ENCODE measurements at places on chromosomes 7 and 10. TPM values are rescaled to one million over a fixed set of nuclear protein-coding genes. Genes with fewer than 3 reads are reported as not detected.
A peak's percentile ranks its signal among the peaks of the same experiment; 100 is the strongest.

SPDYE3 gene
- total RNA-seq = not detected

CRPPA gene
- 8.0 TPM for total RNA-seq

SLC16A12 gene
- 0.65 TPM for total RNA-seq

PHYHIPL gene
- not detected for total RNA-seq

DNA sequence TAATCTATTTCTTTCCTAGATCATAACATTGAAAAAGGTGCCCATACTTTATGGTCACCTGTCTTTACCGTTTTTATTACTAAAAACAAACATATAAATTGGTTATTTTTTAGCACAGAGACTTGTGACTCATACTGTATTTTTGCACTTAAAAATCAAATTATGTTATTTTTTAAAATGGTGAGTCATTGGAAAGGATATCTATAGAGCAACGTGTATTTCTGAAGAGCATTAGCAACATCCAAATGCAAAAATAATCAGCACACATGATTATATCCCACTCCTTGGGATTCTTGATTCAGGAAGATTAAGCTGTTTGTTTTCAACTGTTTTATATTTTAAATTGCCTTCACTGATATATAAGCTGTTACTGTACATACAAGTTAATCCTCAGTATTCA is 40.7 kb upstream of the FMC1 start:
- 0 out of 2 replicates have a peak, but pooled peaks cover 7% of the 10 kb centered on the region for H3K36me3 ChIP-seq
- no peak overlapping the region for H3K27ac ChIP-seq
- H3K4me3 ChIP-seq = no peak overlapping the region

GRCh38 chr10:63206576-63206975 is 73.4 kb downstream of the NRBF2 start:
- H3K4me1 ChIP-seq = no peaks in the 10 kb centered on the region
- no peak for DNase-seq
- H3K27me3 ChIP-seq = no peaks in the 10 kb centered on the region

DNA sequence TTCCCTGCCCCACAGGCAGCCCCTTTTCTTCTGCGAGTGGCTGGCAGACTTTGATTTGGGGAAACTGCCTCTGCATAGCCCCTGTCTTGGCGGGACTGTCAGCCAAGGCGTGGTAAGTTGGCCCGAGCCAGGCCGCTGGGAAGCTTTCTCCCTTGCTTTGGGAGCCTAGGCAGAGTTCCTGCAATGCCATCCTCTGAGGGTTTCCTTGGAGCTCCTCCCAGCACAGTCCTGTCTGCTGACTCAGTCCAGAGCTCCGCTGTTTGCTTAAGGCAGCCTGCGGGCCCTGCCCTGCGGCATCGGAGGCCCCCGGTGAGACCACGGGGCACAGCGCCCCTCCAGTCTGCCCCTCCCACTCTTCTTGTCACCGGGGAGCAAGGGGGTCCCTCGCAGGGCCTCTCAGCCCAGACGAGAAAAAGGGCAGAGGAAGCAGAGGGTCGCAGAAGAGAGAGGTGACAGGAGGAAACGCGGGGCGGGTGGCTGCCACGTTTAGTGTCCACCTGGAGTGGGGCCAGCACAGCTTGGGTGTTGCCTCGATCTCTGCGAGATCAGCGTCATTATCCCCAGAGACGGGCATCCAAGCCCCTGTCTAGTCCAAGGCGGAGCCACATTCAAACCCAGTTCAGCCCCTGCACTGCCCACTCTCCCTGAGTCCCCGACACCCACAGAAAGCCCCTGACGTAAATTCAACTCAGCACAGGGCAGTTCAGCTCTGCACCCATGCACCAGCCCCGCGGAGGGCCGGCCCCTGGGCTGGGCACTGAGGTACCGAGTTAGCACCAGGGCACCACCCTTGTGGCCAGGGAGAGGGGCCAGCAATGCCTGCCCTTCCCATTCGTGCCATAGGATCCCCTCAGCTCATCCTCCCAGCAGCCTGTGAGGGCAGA is 59.0 kb upstream of the CHST15 start:
- H3K27ac ChIP-seq = peak overlapping the region; percentile 94
- peaks cover 47% of the 10 kb centered on the region for H3K4me1 ChIP-seq
- no peaks in the 10 kb centered on the region for H3K27me3 ChIP-seq
- H3K36me3 ChIP-seq = no peaks in the 10 kb centered on the region

DNA sequence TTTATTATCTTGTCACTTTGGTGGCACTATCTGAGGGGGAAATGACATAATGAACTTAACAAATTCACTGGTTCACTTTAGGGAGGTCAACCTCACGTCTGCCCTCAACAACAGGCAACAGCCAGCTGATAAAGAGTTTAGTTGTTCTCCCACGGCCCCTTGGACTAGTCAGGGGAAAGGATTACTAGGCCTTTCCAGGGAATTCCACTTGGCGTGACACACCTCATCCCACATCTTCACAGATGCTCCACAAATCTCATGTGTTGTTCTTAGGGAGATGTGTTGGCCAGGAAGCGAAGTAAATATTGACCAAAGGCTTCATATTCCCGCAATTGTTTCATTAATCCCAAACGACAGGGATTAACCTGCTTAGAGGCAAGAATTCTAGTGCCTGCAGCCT is 183.5 kb upstream of the CDCA7L start:
- H3K27me3 ChIP-seq = no peaks in the 10 kb centered on the region
- H3K36me3 ChIP-seq = no peaks in the 10 kb centered on the region
- no peaks in the 10 kb centered on the region for H3K4me1 ChIP-seq
- no peak overlapping the region for H3K4me3 ChIP-seq

DNA sequence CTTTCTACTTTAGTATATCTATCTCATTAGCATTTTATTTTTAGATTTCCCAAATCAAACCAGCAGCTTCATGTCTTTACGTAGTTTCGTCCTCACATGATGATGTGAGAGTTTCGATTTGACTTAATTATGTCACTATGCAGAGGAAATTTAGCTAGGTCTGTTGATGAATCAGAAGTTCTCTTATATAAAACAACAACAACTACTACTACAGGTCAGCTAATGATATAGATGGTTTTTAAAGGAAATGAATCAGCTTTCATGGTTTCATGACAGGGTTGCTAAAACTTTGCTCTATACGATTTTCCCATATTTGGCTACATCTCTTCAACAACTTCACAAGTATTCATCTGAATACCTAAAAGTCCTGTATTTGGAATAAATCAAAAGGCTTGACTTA is 28.6 kb downstream of the JAZF1 start:
- H3K36me3 ChIP-seq = no peaks in the 10 kb centered on the region
- peaks cover 23% of the 10 kb centered on the region for H3K4me1 ChIP-seq
- H3K27me3 ChIP-seq = no peaks in the 10 kb centered on the region
- DNase-seq = no peak

- H3K27ac ChIP-seq = no peak overlapping the region
- no peaks in the 10 kb centered on the region for H3K36me3 ChIP-seq
- 0 out of 2 replicates have a peak, but pooled peaks cover 4% of the 10 kb centered on the region for H3K4me1 ChIP-seq
- DNase-seq = no peak
- H3K27me3 ChIP-seq = no peaks in the 10 kb centered on the region
These were observed 48.4 kb downstream of the ZNF277 start for GRCh38 chr7:112254709-112255387.

DNA sequence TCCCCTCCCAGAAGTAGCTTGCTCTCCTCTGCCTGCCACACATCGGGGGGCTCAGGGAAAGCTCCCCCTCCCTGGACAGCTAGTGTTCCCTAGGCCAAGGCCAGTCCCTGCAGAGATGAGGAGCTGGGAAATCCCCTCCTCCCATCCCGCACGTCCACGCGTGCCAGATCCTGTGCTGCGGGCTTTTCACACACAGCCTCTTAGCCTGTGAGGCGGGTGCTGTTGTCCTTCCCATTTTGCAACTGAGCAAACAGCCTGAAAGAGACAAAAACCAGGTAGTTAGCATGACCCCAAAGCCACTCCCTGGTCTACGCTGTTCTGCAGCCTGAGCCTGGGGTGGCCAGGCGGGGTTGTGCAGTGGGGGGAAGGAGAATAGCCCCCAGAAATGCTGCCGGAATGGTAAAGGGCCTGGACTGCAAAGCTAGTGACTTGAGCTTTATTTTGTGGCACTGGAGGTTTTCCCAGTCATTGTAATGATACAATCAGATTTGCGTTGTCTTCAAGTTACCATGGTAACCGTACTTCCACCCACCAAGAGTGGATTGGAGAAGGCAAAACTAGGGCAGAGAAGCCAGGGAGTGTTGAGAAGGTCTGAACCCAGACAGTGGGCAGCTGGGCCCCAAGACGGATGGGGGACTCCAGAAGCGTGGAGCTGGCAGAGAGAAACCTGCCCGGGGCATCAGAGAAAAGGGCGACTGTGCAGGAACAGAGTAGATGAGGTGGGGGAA is 98.6 kb upstream of the KCTD7 start:
- no peak overlapping the region for H3K4me3 ChIP-seq
- H3K27me3 ChIP-seq = no peaks in the 10 kb centered on the region
- no peaks in the 10 kb centered on the region for H3K36me3 ChIP-seq
- DNase-seq = no peak
- H3K4me1 ChIP-seq = no peaks in the 10 kb centered on the region

DNA sequence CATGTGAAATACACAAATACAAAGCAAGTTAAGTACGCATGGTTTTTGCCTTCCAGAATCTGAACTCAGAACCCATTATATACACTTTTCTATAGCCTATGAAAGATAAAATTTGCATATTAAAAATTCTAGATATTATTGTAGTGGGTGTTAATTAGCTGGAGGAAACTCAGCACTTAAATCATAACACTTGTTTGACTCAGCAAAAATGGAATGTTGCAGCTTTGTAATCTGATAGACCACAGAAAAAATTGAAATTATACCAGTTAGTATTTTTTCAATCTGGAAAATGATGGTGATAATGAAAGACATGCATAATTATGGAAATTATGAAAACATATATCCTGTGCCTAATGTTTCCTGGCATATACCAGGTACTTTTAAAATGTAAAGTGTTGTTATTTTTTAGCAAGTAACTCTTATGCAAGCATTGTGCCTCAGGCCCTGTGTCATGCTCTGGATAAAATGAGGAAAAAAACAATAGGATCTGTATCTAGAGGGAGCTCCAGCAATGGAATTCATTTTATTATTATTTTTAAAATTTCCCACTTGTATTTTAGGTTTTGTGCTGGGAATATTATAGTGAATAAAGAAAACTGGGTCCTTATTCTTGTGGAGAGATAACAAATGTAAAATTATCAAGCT is 490.4 kb upstream of the SEMA3A start:
- H3K4me3 ChIP-seq = no peak overlapping the region
- 0 out of 2 replicates have a peak, but pooled peaks cover 17% of the 10 kb centered on the region for H3K4me1 ChIP-seq
- no peak overlapping the region for H3K27ac ChIP-seq
- H3K27me3 ChIP-seq = no peaks in the 10 kb centered on the region

DNA sequence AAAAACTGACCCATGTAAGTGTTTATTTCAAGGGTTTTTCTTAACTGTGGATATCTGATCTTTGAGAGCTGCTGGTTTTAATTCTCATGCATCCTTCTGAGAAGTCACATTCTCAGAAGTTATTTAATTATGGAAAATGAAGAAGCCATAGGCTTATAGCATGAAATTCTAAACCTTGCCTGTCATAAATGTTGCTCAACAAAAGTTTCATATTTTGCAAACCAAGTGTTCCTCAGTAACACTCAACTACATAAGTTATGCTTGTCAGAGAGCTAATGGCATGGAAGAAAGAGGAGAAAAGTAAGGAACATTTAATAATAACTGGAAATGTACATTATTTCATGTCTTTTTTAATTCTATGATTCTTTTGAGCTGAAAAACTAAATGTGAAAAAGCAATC is 78.6 kb upstream of the MPP7 start:
- DNase-seq = no peak
- no peaks in the 10 kb centered on the region for H3K36me3 ChIP-seq
- no peak overlapping the region for H3K27ac ChIP-seq
- no peaks in the 10 kb centered on the region for H3K4me1 ChIP-seq

GRCh38 chr7:74028321-74028838 is 407 bp downstream of the ELN start:
- H3K4me1 ChIP-seq = peaks cover 3% of the 10 kb centered on the region
- DNase-seq = no peak
- H3K27me3 ChIP-seq = peaks cover 12% of the 10 kb centered on the region
- H3K4me3 ChIP-seq = no peak overlapping the region
- no peak overlapping the region for H3K27ac ChIP-seq

- DNase-seq = no peak
- H3K4me3 ChIP-seq = no peak overlapping the region
- no peaks in the 10 kb centered on the region for H3K4me1 ChIP-seq
- H3K27me3 ChIP-seq = peaks cover 98% of the 10 kb centered on the region
These were observed 13.6 kb upstream of the VIPR2 start for GRCh38 chr7:159158125-159158887.

DNA sequence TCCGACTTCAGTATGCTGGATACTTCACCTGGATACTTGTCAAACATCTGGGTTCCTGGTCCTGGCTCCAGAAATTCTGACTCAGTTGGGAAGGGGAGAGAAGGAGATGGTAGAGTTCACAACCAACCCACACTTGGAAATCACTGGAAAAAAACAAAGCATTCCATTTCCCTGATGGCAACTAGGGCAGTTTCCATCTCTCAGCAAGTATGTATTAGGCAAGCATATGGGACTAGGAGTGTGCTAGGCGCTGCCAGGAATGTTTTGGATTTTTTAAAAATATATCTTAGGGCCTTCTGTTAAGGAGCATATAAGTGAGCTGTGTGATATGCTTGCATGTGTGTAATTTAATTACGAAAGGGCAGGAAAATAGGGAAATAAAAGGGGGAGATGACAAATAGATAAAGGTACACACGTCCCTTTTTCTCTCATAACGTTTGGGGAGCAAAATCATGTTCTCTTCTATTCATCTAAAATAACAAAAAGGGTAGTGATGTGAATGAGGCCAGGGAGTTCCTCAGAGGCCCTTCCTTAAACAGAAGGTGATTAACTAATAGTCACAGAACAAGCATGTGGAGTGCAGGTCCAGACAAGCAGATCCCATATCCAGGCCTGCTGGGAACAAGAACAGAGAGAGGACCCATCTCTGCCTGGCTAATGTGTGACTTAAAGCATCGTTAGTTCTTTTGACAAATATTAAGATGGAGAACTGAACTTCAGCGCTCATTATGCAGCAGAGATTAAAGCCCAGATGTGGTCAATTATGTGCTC is 64.5 kb upstream of the NFE2L3 start:
- H3K36me3 ChIP-seq = no peaks in the 10 kb centered on the region
- no peak overlapping the region for H3K4me3 ChIP-seq
- H3K4me1 ChIP-seq = peaks cover 50% of the 10 kb centered on the region
- H3K27me3 ChIP-seq = no peaks in the 10 kb centered on the region

DNA sequence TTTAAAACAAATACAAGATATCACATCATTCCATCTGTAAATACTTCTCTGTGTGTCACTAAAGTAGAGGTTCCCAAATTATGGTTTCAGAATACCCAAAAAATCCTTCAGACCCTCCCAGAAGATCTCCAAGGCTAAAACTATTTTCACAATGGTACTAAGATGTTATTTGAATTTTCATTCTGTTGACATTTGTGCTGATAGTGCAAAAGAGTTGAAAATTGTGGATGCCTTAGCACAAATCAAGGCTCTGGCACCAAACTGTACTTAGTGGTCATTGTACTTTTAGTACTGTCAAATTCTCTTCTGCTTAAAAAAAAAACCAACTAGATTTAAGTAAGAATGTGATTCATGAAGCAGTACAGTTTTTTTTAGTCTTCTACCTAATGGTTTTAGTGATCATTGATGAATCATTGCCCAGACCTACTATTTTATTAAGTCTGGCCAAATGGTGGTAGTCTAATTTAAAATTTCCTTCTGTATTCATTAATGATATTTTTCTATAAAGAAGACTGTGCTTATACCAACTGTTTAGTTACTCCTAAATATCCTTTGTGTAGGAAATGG is 50.5 kb downstream of the TPST1 start:
- no peaks in the 10 kb centered on the region for H3K36me3 ChIP-seq
- no peak overlapping the region for H3K4me3 ChIP-seq
- no peak overlapping the region for H3K27ac ChIP-seq
- H3K4me1 ChIP-seq = no peaks in the 10 kb centered on the region
- H3K27me3 ChIP-seq = no peaks in the 10 kb centered on the region

GRCh38 chr10:47183704-47184041 is 116.3 kb upstream of the GDF10 start:
- no peak overlapping the region for H3K4me3 ChIP-seq
- DNase-seq = no peak
- H3K27ac ChIP-seq = no peak overlapping the region
- H3K27me3 ChIP-seq = no peaks in the 10 kb centered on the region
